ENCODE measurements at places on chromosomes 5 and 9. TPM values are rescaled to one million over a fixed set of nuclear protein-coding genes. Genes with fewer than 3 reads are reported as not detected.

The POLE3 gene
- 23.0 TPM for total RNA-seq

The WWC1 gene
- total RNA-seq, result 4.7 TPM

The ALDOB gene
- total RNA-seq, result not detected

The GARNL3 gene
- 1.3 TPM for total RNA-seq

The MELK gene
- 57.0 TPM for total RNA-seq

The PCDHGA2 gene
- total RNA-seq, result 2.0 TPM

The ARRDC3 gene
- 54.3 TPM for total RNA-seq

The TAF11L7 gene
- not detected for total RNA-seq

The FAM153A gene
- total RNA-seq, result not detected

The OBP2B gene
- not detected for total RNA-seq

The BARHL1 gene
- total RNA-seq, result not detected

The SLC9A3 gene
- 1.5 TPM for total RNA-seq

The WNK2 gene
- not detected for total RNA-seq

The MARCHF3 gene
- 22.5 TPM for total RNA-seq

The BICD2 gene
- total RNA-seq, result 30.2 TPM

The ANKRD33B gene
- 3.1 TPM for total RNA-seq

The TMEM215 gene
- not detected for total RNA-seq

The SLC1A3 gene
- 9.2 TPM for total RNA-seq

The UGT3A1 gene
- total RNA-seq, result not detected

The ANGPTL2 gene
- total RNA-seq, result 21.2 TPM

The NDOR1 gene
- 15.3 TPM for total RNA-seq

The PCDHA13 gene
- total RNA-seq, result not detected

The GABRA6 gene
- 0.29 TPM for total RNA-seq

The CCDC192 gene
- not detected for total RNA-seq

The SEMA5A gene
- 116 TPM for total RNA-seq

The C9 gene
- 0.44 TPM for total RNA-seq

The CEP78 gene
- 4.2 TPM for total RNA-seq

The PCDHB11 gene
- total RNA-seq, result 0.29 TPM

The RORB gene
- under 0.01 TPM for total RNA-seq

The CAPSL gene
- total RNA-seq, result not detected

The SNX18 gene
- total RNA-seq, result 107 TPM

The FOXB2 gene
- total RNA-seq, result not detected

The PRLR gene
- total RNA-seq, result 0.22 TPM

The PTGES gene
- 138 TPM for total RNA-seq

The CDKN2A gene
- total RNA-seq, result 16.9 TPM

The SPINK6 gene
- not detected for total RNA-seq

The PARP8 gene
- total RNA-seq, result 13.9 TPM

The CDC25C gene
- total RNA-seq, result 13.3 TPM

The IFNA21 gene
- not detected for total RNA-seq

The KCNV2 gene
- not detected for total RNA-seq

The NFIB gene
- 7.3 TPM for total RNA-seq

The SAXO1 gene
- not detected for total RNA-seq

The RNF38 gene
- total RNA-seq, result 11.6 TPM

The ADAMTS2 gene
- 8.1 TPM for total RNA-seq

The TAS2R1 gene
- not detected for total RNA-seq

All from placental pericyte (primary cell).